ENCODE measurements at places on chromosomes 4 and X.

DNA sequence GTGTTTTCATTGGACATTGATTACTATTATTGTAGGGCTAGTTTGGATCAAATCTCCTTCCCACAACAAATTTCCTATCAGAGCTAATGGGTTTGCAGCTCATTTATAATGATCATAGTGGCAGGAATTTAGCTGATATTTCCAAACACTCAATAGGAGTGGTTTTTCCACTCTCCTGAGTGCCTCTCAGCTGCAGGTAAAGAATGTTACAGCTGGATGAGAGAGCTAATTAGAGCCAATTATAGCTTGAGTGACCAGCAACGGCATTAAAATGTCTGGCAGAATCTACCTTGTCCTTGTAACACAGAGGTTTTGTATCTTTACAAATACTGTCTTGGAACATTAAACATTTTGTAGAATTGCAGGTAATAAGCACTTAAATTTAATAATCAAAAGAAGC, 602.8 kb upstream of the EPHA5 start:
- no peak for DNase-seq

- DNase-seq: peak; percentile 6
Measured at GRCh38 chr4:113586072-113586471, 175.5 kb downstream of the CAMK2D start.

DNA sequence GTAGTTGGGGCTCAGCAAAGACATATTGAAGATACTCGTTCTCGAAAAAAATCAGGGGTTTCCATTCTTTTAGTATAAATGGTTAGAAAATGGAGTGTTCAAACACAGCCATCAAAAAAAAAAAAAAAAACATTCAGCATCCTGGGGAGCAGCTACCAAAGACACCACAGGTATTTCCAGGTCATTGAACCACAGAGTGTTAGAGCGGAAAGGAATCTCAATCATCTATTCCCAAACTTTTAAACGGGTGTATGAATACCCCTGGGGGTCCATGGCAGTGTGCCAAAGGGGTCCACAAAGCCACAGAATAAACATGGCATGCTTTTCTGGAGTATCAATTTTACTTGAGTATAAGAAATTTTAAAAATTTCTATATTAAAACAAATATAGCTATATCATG, 6.9 kb upstream of the FGF16 start:
- no peak for DNase-seq

DNA sequence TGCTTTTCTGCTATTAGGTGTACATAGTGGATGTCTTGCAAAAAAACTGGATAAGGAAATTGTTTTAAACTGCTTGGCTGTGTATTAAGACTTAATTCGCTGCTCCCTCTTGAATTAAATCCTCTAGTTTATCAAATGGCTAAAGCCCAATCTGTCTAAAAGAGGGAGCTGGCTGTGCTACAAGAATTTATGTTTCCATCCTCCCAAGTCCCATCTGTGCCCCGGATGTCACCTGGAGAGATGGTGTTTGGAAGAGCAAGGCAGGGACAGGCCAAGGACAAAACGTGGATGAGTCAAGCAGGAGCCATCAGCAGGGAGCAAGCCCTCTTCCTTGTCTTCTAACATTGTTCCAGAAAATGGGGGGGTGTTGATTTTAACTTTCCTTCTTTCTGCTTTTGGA, 171.3 kb upstream of the LCORL start:
- no peak for DNase-seq

GRCh38 chr4:61727286-61727685, 527.2 kb downstream of the ADGRL3 start:
- no peak for DNase-seq

DNA sequence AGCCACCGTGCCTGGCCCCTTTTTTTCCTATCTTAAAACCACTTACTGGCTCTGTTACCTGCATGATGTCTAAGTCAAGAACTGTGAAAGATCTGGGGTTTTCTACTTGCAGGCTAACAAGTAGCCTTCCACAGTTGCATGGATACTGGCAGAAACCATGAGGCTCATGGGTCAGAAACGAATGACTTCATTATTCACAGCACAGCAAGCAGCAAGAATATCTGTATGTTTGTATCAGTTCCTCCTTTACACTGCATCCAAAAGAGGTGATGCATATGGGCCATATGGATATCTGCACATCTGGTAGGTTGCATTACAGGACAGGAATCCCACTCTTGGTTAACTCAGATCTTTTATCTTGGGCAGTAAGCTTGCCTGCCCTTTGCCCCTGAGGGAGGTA, 154.9 kb upstream of the NUDT6 start:
- DNase-seq: no peak

DNA sequence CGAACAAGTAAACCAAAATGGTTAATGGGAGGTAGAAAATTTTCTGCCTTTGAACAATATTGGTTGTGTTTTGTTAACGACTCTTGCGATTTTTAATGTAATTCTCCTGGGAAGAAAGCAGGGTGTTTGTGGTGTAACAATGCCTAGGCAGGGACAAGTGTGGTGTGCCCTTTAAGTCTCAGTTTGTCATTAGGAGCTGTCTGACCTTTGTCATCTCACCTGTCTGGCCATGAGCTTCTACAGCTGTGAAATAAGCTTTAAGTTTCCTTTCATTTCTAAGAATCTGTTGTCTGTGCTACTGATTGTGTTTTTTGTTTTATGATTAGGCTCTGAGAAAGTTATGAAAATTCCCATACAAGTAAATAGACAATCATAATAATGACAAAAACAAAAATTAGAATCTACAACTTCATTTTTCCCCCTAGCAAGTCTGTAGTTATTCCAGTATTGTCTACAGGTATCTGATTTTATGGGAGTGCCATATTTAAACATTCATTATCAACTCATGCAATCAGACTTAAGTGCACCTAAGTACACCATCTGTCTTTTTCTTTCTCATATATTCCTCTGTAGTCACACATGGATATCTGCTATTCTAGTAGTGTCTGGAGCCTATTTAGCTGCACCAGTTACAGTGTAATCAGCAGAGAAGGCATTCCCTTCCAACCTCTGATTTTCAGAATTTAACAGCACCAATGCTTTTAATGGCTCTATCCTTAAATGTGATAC, 203.5 kb downstream of the PPARGC1A start:
- DNase-seq: no peak

DNA sequence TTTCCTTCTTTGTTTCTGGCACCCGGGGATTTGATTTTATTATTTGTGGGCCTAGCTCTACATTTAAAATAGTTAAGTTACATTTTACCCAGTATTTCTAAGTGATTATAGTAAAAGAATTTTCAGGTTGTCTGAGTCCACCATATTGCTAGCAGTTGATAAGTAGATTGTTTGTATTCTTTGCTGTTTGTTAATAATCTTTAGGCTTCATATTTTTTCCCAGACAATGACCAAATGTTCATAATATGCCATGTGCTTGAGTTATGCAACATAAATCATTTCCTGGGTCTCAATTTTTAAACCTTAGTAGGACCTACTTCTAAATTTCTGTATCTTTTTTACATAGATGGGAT, 127.3 kb downstream of the PHKA2 start:
- no peak for DNase-seq

- DNase-seq: no peak
Measured at GRCh38 chr4:78250500-78250899, 193.4 kb downstream of the FRAS1 start.

- DNase-seq: no peak
Measured at GRCh38 chrX:112677167-112677566, 2.6 kb downstream of the LHFPL1 start.

DNA sequence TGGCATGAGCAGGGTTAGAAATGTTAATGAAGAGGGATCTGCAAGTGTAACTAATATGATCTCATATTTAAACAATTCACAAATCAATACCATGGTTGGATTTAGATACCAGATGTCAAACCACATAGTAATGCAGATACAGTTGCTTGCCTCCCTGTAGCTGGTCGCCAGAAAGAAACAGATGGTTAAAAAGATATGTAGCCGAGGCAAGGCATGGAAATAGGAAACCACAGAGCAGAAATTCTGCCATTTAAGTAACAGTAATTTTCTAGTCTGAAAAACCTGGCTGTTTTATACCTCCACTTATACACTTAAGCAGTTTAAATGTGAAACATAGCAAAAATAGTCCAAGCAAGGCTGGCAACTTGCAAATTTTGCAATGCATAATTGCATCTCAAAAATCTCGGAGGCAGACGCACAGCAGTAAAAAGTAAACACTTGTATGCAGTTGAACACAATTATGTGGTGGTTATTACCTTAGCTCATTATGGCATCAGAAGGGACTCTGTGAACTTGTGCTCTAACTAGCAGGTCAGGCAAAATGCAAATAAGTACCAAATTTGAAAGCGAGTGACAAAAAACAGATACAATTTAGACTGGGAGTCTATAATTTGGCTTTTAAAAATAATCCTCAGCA, 126.8 kb downstream of the NAA11 start:
- DNase-seq: no peak

GRCh38 chrX:101482296-101482695, 3.0 kb upstream of the ARMCX4 start:
- DNase-seq: no peak

Measured in suppressor macrophage treated with lipopolysaccharide for 4 hours (primary cell).